PC-3 (cell line): ENCODE measurements at places on chromosomes 1 and 21. TPM values are rescaled to one million over a fixed set of nuclear protein-coding genes. Genes with fewer than 3 reads are reported as not detected.

DNA sequence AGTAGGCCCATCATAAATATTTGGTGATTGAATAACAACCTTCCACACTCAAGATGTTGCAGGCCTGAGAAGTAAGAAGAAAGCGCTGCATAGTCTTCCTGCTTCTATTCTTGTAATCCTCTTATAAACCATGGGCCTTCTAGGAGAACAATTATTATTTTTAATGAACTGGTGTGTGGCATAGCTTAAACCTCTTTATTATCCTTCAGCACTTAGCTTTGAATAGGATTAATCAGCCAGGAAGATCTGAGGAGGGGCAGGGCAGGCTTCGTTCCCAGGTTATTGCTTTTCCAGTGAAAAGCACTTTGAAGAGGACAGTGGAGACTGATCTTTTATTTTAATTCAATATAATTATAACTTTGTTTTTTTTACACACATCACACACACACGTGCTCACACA is 42.3 kb downstream of the KIF26B start:
- no peak for DNase-seq

GRCh38 chr1:185567440-185567839 is 166.8 kb upstream of the HMCN1 start:
- no peak for DNase-seq

DNA sequence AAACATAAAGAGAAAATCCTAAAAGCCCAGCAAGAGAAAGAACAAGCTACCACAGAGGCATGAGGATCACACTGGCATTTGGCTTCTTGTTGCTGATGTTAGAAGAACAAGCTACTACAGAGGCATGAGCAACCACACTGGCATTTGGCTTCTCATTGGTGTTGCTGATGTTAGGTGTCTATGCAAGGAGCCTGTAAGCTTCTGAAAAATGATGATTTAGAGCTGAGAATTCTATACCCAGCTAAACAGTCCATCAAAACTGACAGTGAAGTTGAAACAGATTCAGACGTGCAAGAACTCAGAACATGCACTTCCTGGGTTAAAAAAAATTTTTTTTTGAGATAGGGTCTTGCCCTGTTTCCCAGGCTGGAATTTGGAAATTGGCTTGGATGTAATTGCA is 37.8 kb upstream of the ADARB1 start:
- no peak for DNase-seq

DNA sequence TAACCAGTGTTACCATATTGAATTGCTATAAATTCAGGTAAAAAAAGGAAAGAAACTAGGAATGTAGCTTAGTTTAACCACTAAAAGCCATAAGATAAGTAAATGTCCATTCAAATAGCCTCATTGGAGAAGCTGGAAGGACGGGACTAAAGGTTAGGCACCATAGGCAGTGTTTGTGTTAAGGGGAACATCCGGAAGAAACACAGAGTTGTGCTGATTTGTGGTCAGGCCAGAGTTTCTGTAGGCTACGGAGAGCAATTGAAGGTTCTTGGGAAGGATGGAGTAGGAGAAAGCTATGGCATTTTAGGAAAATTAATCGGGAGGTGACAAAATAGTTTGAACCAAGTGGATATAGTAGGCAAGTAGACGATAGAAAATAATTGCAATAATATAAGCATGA is 1.3 kb upstream of the KCNJ10 start:
- DNase-seq: no peak

DNA sequence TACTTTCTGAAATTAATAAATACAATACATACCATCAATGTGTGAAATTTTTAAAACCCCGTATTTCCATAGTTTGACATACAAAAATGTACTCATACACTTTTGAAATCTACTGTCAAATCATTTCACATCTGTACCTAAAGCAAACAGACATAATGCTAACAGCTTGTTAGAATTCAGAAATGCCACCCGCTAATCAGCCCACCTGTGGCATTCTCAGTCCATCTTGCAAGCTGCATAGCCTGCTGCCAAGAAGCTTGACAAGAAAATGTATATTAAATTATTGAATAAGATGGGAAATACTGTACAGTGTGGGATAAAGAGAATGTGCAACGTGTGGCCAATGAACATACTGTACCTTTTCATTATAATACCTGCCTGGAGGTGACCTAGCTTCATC is 55.1 kb downstream of the ZBTB18 start:
- DNase-seq: no peak

The GLMN gene
- total RNA-seq: 8.7 and 13.6 TPM in 2 replicates
